SK-N-MC (cell line): ENCODE measurements at places on chromosomes 6 and 20.

- DNase-seq, result no peak
Measured at GRCh38 chr6:39847221-39847620, 55.0 kb downstream of the DAAM2 start.

DNA sequence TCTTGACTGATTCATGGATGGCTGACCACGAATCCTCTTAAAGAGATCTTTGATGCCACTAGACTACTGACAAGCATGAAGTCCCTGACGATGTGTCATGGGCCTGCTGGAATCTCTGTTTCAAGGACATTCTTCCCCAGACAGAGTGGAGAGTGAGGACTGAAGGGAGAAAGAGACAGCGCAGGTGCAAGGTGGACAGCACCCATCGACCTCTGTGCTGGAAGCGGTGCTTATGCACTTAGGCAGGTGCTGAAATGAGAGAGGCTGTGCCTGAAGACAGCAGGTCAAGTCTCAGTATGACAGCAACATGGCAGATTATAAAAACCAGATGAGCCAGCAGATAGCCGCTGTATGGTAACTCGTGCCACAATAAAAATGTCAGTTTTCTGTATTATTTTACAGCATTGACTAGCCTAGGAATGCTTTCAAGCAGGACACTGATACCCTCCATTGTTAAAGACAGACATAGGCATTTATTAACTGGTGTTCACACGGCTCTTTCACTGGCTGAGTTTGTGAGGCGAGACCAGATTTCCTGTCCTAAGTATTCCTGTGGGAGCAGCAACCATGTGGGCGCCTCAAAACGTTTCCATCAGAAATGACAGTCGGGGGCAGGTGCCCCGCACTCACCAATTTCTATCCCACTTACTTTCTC, 47.5 kb downstream of the FOXC1 start:
- DNase-seq, result no peak

GRCh38 chr20:48684501-48685041, 143.2 kb downstream of the PREX1 start:
- DNase-seq, result no peak

DNA sequence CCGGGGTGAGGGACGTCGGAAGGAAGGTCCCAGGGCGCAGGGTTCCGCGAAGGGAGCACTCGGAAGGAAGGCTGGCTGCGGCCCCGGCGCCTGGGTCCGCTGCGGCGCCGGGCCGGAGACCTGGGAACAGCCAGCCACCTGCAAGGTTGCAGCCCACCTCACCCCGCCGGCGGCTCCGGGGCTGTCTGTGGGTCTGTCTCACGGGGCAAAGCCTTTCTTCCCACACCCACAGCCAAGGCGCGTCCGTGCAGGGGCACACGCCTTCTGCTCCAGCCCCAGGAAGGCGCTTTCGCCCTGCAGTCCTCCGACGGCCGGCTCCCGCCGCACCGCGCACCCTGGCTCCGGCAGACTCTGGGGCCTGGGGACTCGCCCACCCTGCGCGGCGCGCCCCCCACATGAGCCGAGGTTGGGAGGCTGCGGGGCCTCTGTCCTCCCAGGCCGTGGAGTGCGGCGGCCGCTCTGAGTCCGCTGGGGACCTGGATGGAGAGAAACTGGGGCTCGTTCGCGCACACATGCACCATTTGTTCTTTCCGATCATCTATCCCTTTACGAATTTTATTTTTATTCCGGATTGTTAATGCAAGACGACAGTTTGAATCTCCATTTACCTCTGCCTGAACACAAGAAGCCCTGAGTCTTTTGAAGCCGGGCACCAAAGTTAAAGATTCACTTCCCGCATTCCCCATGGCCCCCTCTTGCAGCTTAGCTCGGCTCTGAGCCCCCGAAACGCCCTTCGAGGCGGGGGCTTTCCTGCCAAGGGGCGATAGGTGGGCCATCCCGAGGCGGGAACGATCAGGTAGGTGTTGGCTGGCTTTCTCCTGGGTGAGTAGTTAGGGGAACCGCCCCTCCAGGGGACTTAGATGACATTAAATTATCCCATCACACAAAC, 4.5 kb upstream of the FOXC1 start:
- no peak for DNase-seq

GRCh38 chr20:4135385-4136077, 120.2 kb upstream of the RNF24 start:
- DNase-seq, result no peak

DNA sequence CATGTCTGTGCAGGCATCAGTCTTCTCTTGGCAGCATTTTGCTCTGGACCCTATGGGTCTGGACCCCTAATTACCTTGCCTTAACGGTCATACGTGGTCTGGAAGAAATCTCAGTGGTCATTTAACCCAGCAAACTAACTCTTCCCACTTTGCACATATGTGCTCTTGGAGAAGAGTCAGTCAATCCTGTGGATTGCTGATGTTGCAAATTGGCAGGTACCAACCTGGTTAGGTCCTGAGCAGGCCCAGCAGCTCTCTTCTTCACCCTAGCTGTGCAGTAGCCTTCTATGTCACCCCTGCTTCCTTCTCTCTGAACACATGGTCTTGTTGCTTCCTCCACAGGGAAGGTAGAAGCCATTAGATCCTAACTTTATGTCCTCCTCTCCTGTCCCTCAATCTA, 1.6 kb downstream of the CEP43 start:
- DNase-seq, result no peak
